ENCODE measurements at places on chromosomes 13 and 19.

DNA sequence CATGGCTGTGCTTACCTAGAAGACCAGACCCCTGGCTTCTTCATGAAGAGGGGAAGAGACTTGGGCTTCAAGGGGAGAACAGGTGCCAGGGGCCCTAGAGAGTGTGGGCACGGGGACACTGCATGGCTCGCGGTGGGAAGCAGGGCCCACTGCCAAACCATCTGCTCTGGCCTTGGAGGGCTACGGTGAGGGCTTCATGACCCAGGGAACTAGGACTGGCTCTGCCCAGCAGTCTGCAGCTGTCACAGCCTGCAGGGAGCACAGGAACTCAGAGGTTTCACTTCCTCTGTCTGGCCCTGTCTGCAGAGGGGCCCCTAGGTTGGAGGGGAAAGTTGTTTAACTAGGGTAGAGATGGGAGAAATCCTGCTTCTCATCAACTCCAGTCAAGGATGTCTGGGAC is 4.3 kb downstream of the ERCC1 start:
- DNase-seq, result no peak

- peak; percentile 75 for DNase-seq
Measured at GRCh38 chr13:84896128-84896527, 903.1 kb downstream of the SLITRK6 start.

DNA sequence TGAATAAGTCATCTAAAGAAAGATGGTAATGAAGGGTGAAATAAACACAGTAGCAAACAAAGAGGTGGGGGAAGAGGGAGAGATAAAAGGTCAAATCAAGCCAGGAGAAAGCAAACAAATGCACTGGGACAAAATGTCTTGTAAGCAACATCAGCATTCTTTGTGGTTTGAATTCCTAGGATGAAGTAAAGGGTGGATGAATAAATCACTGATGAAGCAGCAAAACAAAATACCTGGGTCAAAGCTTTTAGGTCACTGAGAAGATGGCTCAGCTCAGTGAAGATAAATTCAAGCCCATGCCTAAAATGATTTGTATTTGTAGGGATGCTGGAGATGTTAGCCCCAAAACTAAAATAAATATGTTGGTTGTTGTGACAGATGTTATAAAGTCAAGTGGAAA is 86.5 kb upstream of the FBXL3 start:
- DNase-seq, result no peak

DNA sequence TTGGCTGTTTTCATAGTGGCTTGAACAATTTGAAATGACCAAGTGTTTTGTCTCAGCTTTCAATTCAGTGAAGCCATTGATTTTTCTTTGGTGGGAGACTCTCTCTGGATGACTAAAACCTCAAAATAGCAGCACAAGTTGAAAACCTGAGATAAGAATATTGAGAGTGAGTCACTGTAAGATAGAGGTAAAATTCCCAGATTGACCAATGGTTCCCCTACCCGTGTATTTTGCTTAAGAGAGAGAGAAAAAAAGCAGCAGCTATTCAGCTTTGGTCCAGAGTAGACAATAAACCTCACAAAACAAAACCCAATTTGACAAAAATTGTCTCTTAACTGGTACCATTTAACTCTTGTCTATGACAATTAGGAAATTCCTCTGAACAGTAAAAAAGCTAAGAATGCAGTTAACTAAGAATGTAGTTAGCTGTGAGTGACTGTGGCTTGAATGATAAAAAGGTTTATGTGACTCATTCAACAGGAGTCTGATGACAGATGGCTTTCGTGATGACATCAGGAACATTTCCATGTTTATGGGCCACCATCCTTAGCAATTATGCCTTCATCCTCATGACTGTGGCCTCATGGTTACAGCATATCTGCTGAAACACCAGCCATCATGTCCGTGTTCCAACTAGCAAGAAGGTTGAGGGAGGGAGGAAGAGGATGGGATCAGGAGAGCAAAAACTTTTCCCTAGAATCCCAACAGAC is 356.9 kb downstream of the NDFIP2 start:
- no peak for DNase-seq

DNA sequence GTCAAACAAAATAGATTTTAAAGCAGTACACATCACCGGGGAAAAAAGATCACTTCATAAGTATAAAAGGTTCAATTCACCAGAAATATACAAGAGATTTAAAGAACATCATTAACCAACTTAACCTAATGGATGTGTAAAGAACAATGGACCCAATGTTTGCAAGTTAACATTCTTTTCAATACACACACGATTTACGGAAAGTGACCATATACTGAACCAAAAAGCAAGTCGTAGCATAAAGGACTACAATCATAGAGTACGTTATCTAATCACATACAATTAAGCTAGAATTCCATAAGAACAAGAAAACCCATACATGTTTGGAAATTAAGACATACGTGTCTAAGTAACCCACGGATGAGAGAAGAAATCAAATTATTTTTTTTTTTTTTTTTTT is 9.6 kb downstream of the TGDS start:
- DNase-seq, result no peak

DNA sequence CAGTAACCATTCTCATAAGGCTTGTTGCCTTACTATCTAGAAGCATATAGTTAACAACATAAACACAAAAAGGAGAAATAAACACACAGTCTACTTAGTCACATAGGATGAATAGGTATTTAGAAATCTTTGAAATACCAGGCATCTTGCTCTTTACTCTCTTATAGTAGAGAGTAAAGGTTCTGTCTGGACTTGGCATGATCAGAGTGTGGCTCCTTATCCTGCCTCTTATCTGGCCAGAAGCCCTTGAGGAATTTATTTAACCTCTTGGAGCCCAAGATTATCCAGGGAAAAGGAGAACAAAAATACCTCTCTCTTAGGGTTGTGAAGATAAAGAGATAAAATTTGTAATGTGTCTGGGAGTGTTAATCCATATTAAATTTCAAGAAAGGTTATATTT is 100.2 kb upstream of the MBNL2 start:
- DNase-seq, result no peak

- DNase-seq, result no peak
Measured at GRCh38 chr13:99264051-99264450, 5.9 kb upstream of the GPR18 start.

- DNase-seq, result no peak
Measured at GRCh38 chr13:100646030-100646673, 28.4 kb downstream of the TMTC4 start.

DNA sequence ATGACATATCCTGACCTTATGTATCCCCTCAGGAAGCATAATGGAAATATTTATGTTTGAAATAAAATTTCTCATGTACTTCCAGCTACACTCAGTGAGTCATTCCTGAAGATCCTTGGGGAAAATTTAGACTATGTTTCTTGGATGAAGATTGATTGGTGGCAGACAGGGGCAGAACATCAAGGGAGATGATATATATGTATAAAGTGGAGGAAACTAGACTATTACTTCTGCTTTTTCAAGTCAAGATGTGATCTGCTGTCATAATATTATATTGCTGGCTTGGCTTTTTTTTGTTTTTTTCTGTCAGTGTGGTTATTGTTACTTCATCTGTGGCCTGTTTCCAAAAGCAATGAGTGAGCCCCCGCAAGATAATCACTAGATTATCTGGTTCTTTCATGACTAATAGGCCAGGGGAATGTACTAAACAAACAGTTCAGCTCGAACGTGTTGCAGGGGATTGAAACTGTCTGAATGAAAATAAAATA is 87.2 kb upstream of the TNFSF11 start:
- no peak for DNase-seq

- DNase-seq, result peak; percentile 85
Measured at GRCh38 chr19:1245494-1246264, 2.7 kb upstream of the MIDN start.

GRCh38 chr13:29855784-29856183 is 5.4 kb upstream of the UBL3 start:
- no peak for DNase-seq

GRCh38 chr19:6736169-6736916 is 1.0 kb downstream of the GPR108 start:
- DNase-seq, result peak; percentile 91

DNA sequence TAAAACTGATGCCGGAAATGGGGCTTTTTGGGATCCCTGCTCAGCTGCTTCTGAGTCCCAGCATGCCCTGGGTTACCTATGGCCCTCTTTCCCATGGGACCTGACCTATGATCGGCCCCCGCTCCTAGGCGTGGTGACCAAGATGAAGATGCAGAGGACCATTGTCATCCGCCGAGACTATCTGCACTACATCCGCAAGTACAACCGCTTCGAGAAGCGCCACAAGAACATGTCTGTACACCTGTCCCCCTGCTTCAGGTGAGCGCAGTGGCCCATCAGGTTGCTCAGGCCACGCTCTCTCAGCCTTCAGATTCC is 1.5 kb downstream of the RPS11 start:
- DNase-seq, result no peak

DNA sequence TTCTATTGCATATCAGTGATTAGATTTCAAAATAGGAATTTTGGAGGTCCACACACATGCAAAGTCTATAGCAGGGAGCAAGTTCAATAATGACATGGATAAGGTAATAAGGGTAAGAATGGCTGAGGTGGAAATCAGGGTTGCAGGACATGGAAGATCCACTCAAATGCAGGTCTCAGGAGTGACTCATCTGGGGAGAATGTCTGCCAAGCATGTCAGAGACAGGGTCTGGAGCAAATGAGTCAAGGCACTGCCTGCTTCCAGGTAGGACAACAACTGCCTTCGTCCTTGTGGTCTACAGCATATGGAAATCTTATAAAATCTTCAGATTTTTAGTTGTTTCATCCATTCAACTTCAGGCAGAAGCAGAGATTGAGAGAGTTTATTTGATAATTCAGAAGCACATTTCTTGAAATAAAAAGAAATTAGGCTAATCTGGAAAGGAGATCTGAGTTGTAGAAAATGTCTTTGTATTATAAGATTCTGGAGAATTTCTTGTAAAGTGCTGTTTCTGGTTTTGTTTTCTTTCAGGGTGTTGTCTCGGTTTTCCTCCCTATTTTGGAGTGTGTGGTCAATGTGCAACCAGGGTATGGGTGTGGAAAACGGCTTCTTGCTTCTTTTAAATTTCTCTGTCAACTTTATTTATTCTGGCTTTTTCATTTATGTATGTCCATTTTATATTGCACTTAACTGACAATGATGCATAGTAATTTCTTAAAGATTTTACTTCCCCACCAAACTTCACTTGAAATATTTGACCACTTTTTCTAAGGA is 748.8 kb downstream of the LIG4 start:
- no peak for DNase-seq

GRCh38 chr13:52447354-52447753 is 3.1 kb downstream of the VPS36 start:
- no peak for DNase-seq

- peak; percentile 50 for DNase-seq
Measured at GRCh38 chr13:35978607-35979316, 152.4 kb downstream of the DCLK1 start.

- no peak for DNase-seq
Measured at GRCh38 chr19:43479961-43480561, 14.7 kb upstream of the LYPD3 start.

DNA sequence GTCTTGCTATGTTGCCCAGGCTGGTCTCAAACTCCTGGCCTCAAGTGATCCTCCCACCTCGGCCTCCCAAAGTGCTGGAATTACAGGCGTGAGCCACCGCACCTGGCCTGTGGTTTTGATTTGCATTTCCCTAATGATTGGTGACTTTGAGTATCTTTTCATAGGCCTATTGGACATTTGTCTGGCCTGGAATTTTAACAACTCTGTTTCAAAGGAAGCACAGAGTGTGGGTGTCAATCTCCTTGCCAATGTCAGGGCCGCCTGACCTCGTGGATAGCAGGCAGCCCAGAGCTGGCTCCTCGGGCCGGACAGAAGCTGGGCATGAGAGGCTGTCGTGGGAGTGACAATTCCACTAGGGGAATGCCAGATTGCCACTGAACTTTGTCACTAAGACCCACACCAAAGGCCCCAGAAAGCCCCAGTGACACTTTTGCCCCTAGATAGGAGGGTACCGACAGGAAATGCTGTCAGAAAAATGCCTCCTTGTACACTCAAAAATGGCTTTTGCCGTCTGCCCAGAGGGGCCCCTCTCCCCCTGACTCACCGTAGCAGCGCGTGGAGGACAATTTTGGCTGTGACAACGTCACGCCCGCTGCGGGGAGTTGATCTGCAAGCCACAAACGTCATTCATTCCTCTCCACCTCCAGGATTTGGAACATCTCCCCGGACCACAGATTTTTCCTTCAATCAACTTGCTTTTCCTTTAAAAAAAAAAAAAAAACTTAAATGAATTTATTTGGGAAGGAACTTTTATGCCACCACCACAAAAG is 11.7 kb upstream of the ADGRE5 start:
- DNase-seq, result no peak

DNA sequence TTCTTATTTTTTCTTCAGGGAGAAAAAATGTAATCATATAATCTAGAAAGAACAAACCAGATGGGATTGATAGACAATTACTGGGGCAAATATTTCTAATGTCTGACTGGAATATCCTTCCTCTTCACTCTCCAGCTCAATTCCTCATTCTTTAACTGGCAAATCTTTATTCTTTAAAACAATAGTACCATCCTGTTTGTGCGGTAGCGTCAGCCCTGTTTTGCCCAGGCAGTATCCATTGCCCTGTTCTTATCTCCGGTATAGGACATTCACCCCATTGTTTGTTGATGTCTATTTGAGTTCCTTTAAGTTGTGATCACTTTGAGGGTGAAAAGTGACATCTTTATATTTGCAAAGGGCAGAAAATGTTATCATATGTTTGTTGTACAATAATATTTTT is 185.4 kb downstream of the POSTN start:
- no peak for DNase-seq
